WTC11 (cell line): ENCODE measurements at places on chromosomes 11 and 22.
A peak's percentile ranks its signal among the peaks of the same experiment; 100 is the strongest.

- DNase-seq, result peak; percentile 36
These were observed 25.0 kb upstream of the SUSD2 start for GRCh38 chr22:24156141-24156912.

- DNase-seq, result no peak
These were observed 36.7 kb upstream of the TFIP11 start for GRCh38 chr22:26548984-26549383.

GRCh38 chr11:64724863-64725532 lies 2.0 kb upstream of the NRXN2 start:
- DNase-seq, result no peak

- peak; percentile 10 for DNase-seq
These were observed 1.1 kb downstream of the MUC5AC start for GRCh38 chr11:1158681-1159487.

DNA sequence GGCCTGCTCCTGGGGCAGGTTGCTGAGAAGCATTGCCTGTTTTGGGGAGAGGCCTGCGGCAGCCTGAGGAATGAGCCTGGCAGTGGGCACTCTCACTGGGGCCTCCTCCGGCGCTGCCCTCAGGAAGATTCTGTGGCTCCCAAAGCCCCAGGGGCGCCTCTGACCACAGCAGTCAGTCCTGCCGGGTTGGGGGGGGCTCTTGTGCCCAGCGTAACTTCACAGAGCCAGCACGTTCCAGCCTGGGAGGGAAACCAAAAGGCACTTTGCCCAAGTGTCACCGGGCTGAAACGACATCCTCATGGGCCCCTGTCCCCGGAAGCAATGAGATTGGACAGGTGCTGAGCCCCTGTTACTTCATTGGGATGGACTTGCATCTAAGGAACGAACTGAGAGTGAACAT lies 4.3 kb upstream of the LRP5 start:
- DNase-seq, result no peak

- DNase-seq, result no peak
These were observed 6.8 kb downstream of the MALAT1 start for GRCh38 chr11:65505466-65506289.

DNA sequence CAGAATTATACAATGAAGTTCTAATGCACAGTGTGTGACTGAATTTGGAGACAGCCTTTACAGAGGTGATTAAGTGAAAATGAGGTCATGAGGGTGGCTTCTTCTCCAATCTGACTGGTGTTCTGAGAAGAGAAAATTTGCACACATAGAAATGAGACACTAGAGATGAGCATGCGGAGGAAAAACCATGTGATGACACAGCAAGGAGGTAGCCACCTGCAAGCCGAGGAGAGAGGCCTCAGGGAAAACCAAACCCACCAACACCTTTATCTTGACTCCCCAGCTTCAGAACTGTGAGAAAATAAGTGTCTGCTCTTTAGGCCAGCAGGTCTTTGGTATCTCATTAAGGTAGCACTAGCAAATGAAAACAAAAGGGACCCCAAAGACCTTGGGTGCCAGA lies 93.2 kb downstream of the GGTLC2 start:
- DNase-seq, result no peak

- DNase-seq, result peak; percentile 89
These were observed 29.1 kb upstream of the TXNRD2 start for GRCh38 chr22:19970479-19971275.

DNA sequence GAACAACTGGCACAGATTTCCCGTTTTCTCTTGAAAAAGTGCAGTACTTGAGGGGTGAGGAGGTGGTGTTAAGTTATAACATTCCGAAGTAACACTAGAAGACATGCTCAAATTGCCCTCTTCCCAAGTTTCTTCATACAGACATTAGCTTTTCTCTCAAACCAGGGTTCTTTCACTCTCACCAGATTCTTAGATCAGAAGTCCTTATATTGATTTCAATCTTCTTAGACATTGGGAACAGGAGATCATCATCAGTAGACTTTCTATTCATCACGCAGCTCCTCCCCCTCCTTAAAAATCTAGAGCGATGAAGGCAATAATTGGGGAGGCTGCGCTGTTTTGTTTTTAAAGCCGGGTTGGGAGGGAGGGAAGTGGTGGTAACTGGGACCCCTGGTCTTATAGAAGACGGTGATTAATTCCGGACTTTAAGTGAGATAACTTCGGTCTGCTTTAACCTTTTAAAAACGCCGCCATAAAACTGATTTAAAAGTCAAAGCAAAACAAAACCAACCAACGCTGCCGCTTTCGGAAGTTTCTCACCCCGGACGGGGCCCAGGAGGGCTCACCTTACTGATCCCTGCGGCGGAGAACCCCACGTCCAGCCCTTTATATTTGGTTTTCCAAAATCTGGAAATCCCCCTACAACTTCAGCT lies 665 bp downstream of the USP28 start:
- DNase-seq, result no peak

- DNase-seq, result no peak
These were observed 992 bp downstream of the LGALS12 start for GRCh38 chr11:63506876-63507275.

GRCh38 chr11:34251589-34251980 lies 106.2 kb downstream of the ABTB2 start:
- DNase-seq, result no peak

DNA sequence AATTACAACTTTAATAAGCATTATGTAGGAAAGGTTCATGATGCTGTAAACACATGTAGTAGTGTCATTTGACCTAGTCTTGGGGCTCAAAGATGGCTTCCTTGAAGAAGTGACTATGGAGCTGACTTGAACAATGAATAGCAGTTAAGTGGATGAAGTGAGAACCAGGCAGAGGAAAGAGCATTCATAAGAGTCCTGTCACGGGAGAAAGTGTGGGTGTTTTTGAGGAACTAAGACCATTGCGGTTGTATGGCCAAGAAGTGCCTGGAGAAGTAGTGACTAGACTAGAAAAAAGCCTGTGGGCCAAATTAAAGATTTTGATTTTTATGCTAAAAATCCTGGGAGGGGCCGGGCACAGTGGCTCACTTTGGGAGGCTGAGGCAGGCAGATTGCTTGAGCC lies 7.2 kb upstream of the IL18BP start:
- DNase-seq, result no peak

GRCh38 chr11:88115828-88116755 lies 59.2 kb downstream of the RAB38 start:
- no peak for DNase-seq

DNA sequence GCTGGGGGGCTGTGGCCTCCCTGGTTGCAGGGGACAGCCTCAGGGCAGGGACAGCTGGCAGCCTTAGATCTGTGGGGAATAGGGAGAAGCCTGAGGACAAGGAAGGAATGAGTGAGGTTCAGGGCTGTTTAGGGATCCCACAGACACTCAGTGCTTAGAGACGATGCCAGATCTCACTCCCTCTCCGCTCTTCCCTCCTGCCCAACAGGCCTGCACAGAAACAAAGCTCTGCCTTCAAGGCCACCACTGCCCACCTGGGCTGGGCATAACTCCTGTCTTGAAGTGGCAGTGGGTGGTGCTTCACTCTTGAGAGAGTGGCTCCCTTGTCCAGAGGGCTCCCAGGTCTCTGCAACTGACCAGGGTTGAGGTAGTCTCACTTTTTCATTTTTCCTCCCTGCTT lies 13.1 kb upstream of the CENATAC start:
- no peak for DNase-seq

DNA sequence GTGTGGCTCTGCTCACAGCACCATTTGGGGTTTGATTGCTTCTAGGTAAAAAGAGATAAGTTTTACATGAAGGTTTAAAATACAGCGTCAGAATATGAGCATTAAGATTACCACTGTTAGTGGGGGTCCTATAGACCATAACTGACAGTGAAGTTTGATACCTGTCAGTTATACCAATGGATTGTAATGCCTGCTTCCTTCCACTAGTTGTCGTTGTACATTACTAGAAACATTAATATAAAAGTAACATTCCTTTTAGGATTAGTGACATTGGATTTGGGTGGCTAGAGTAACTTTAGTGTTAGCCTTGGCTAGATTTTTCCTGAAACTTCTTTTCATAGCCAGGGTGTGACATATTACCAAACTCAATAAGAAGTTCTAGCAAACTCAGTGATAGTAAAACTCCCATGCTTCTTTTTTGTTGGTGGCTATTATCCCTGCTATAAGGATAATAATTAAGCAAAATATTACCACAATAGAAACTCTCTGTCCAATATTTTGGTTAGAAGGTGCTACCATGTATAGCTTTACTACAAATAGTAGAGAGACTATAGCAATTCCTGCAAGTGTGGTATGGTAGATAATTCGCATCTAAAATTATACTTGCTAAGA lies 57.1 kb downstream of the FAM181B start:
- DNase-seq, result no peak

- no peak for DNase-seq
These were observed 28.7 kb upstream of the RTL6 start for GRCh38 chr22:44526779-44527126.

DNA sequence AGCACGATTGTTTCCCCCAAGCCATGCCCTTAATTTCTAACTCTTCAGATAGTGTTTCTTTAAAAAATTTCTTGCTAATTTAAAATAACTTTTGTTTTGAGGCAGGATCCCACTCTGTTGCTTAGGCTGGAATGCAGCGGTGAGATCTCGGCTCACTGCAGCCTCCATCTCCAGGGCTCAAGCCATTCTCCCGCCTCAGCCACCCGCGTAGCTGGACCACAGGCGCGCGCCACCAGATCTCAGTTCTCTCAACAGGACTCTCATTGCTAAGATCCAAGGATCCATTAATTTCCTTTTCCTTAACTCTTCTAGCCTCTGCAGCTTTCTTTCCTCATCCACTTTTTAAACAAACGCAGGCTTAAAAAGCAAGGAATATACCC lies 327 bp upstream of the MED17 start:
- no peak for DNase-seq

DNA sequence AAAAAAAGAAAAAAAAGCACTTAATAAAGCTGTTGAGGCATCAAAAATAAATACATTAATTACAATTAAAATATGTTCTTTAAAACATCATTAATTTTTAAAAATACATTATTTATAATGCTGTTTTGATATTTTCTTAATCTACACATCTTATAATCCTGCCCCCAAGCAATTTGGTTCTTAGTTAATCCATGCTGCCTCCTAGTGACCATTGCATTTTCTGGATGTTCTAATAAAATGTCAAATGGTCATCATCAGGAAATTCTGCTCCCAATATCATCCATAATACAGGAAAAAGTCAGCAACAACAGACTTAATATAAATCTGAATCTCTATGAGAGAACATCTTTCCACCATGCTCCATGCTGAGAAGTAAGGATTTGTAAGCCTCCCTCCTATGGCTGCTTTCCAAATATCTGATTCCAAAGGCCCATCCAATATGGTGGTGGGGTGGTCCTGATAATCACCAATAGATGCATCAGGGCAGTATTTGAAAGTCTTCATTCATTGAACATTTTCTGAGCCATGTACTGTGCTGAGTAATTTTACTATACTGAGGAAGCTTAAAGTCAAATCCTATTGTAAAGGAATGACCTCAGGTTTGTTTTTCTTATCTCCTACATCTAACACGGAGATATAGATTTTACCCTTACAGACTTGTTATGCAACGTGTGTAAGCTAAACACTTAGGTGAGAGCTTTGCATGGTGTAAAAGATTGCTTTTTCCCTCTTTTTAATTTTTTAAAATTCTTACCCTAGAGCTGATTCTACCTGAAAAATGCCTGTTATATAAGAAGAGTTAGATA lies 124.7 kb upstream of the BMAL1 start:
- DNase-seq, result no peak

DNA sequence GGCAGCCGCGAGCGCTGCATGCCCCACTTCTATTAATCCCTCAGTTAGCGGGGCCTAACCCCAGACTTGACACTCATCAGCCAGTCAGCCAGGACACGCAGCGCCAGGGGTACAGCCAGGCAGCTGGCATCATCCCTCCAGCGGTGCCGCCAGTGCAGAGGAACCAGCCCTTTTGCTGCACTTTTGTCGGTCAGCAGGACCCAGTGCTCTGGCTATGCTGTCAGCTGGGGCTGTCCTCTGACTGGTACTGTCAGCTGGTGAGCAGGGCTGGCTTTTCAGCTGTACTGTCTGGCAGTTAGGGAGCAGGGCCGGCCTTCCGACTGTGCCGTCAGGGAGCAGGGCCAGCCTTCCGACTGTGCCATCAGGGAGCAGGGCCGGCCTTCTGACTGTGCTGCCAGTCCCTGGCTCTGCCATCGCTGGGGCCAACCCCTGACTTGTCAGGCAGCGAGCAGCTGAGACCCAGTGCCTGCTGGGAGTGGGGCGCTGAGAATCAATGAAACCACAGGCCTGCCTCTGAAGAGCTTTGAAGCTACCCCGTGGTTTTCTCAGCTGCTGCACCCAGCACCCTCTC lies 115.4 kb downstream of the KIAA1671 start:
- DNase-seq, result no peak

DNA sequence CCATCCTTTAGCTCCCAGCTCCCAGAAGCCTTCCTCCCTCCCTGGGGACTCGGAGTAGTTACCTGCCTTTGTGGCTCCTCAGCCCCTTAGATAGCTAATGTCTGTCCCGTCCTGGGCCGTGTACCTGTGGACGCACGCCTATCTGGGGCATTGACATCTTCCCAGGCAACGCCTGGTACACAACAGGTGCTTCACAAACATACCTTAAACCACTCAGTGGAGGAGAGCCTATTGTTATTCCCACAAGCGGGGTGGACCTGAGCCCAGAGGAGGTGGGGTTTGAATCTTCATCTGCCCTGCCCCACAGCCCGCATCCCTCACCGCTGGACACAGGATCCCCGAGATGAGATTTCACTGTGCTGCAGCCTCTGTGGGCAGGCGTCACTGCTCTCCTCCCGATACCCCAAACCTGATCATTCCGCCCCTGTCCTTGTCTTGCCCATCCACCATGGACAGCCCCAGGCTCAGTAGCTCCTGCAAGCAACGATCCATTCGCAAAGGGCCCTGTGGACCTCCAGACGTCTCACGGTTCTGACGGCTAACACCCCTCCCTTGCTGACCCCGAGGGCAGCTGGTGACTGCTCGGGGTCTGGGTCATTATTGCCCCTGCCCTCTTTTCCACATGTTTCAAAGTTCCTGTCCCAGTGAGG lies 73.8 kb upstream of the SHISAL1 start:
- no peak for DNase-seq

DNA sequence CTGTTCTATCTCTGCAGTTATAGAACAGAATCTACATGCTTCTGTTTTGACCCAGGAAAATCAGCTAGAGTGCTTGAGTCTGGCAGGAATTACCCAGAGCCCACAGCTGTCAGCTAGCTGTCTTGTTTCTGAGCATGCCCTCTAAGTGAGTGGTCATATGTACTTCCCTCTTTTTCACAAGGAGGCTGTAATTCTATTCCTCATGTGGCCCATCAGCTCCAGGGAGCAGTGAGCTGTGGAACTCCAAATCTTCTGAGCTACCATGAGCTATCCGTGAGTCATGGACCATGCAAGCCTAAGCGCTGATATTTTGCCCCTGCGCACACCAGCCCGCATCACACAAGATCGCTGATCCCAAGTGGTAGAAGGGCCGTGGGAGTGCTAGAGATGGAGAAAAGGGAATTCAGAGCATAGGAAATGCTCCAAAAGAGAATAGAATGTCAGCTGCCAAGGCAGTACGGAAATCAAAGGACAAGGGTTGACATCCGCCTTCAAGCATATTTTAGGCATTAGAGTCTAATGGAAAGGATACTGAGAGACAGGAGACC lies 5.4 kb downstream of the FJX1 start:
- DNase-seq, result no peak
